ENCODE measurements at places on chromosomes 3 and 15.

- DNase-seq = no peak
Measured at GRCh38 chr3:16332904-16333426, 68.0 kb downstream of the OXNAD1 start.

GRCh38 chr3:149886957-149887356, 73.9 kb downstream of the RNF13 start:
- DNase-seq = no peak

DNA sequence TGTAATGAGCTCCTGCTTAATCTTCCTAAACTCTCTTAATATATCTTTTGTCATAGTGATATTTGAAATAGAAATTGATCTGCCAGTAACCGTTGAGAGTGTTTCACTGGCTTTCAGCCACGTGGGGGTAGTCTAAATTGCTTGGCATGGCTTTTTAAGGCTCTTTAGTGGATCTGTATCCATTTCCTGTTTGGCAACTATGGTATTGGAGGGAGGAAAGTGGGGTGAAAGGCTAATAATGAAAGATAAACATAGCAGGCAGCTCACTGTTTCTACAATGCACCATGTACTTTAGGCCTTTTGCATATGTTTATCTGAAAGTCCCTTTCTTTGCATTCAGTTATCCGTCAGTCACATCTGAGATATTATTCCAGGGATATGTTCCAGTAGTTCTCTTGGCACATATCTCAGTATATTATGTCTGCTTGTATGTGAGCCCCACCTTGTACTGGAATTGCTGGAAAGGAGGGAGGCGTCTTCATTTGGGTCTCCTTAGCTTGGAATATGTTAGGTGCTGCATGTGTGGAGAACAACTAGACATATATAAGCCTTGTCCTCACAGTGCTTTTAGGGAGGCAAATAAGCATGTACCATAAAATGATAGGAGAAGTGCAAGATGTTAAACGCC, 10.8 kb downstream of the TOPAZ1 start:
- DNase-seq = no peak

- no peak for DNase-seq
Measured at GRCh38 chr3:61015859-61016258, 235.4 kb downstream of the FHIT start.

DNA sequence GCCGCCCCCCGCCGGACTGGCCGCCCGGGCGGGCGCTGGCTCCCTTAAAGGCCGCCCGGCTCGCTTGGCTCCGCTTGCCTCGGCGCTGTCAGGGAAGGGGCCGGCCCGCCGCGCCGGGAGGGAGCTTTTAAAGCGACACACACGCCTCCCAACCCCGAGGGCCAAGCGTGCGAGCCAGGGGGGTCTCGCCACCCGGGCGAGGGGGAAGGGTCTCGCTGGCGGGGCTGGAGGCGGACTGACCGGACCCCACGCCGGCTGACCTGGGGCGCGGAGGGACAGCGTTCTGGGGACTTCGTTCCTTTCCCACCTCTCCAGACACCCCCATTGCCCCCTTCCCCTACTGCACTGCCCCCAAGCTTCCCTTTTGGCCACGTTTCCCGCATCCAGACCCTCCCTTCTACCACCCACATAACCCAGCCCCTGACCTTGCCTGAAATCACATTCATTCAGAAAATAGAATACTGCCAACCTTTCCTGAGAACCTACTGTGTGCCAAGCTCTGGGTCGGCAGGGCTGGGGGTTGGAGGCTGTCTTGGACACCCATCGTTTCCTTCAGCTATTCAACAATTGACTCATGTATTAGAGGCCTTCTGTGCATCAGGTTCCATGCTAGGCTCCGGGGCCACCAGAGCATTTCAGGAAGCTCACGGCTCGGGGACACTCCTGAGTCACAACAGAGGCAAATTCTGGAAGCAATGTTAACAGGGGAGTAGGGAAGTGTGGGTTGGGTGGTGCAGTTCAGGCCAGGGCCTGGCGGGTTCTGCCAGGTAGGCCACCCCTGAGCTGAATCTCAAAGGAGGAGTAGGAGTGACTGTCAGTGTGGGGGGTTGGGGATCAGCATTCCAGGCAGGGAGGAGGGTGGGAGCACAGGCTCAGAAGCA, at the start of gene INSYN1:
Gene INSYN1, minus strand, starts transcription at position 102 of the 881 bp plus-strand sequence. CDS start 2,221 bp downstream, outside the sequence.
- no peak for DNase-seq

GRCh38 chr15:44130778-44131177, 64.3 kb downstream of the FRMD5 start:
- DNase-seq = no peak

DNA sequence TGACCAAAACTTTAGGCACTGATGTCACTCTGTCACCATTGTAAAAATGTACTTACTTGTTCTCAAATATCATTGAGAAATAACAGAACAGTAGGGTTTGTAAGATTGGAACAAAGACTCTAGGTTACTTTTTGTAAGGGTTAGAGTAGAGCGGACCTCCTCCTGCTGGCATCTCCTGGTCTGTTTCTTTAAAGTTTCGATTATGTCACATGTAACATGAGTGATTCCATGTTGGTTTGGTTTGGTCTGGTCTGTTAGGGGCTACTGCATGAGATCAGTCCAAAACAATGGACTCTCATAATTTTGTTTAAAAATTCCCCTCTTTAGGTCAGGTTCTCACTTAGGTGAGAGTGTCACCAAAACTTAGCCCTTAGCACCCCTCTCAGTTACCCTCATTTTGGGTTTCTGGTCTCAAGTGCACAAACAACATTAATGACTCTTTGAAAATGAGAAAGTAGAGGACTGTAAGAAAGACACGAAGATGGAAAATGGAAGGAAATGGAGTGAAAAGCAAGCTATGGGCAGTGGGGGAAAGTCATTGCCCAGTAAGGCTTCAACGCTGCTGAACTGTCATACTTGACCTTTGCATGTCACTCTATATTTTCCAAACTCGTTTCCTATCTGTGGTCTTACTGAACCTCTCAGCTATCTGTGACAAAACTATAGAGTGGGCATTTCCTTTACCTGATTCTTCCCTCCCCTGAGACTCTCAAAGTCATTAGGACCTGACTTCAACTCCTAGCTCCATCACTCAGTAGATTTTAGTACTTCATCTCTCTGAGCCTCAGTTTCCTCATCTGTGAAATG, 52.7 kb downstream of the LDHAL6B start:
- no peak for DNase-seq

- no peak for DNase-seq
Measured at GRCh38 chr3:66490214-66490613, 10.6 kb downstream of the LRIG1 start.

DNA sequence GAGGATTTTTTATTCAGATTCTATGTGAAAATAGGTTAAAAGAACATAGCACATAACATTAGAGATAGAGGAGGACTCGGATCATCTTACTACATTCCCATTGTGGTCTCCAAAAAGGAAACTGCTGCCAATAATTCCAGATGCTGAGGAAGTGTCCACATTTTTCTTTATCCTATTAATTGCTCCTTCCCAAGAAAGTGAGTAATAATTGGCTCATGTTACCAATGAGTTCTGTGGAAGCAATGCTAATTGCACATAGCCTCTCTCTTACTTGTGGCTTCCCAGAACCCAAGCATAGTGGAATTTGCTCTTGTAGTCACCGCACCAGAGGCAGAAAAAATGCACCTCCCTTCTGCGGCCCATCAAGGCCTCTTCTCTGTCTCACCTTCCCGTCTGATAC, 208.4 kb downstream of the PLOD2 start:
- DNase-seq = no peak

DNA sequence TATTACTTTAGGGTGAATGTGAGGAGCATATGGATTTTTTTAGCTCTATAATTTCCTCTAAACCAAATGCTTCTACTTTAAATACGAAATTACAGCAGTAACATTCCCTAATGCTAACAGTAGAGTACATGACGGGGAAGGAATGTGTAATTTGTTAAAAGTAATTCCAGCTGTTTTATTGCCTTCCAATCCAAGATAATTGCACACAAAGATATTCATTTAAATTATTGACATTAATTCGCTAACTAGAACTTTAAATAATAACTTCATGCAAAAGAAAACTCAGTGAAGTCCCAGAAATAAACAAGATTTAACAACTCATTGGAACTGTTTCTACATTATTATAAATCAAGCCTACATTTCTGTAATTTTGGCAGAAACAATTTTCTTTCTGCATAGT, 261.4 kb upstream of the CFAP20DC start:
- DNase-seq = no peak

GRCh38 chr3:183211352-183211751, 41.7 kb upstream of the B3GNT5 start:
- DNase-seq = no peak

- no peak for DNase-seq
Measured at GRCh38 chr15:31172606-31173005, 71.1 kb upstream of the TRPM1 start.

GRCh38 chr3:189368384-189368783, 196.6 kb downstream of the TPRG1 start:
- no peak for DNase-seq

DNA sequence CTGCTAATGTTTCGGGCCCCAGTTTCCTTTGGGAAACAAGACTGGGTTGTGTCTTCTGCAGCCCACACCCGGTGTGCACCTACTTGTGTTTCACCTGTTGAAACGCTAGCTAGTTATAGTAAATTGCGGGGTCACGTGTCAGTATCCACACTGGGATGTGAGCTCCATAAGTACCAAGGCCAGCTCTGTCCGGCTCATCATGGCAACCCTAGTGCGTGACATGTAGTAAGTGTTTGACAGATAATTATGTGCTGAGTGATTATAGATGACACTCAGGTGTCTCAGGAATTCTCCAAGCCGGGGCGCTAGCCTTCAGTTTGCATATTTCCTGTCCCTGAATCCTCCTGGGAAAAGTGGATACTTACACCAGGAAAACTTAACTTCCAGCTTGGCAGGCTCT, 12.8 kb downstream of the APOD start:
- DNase-seq = no peak

- peak; percentile 41 for DNase-seq
Measured at GRCh38 chr15:52559575-52559974, 9.3 kb downstream of the ARPP19 start.

- DNase-seq = no peak
Measured at GRCh38 chr3:14391033-14391432, 11.4 kb upstream of the SLC6A6 start.

- no peak for DNase-seq
Measured at GRCh38 chr3:105933871-105934270, 65.1 kb upstream of the CBLB start.

DNA sequence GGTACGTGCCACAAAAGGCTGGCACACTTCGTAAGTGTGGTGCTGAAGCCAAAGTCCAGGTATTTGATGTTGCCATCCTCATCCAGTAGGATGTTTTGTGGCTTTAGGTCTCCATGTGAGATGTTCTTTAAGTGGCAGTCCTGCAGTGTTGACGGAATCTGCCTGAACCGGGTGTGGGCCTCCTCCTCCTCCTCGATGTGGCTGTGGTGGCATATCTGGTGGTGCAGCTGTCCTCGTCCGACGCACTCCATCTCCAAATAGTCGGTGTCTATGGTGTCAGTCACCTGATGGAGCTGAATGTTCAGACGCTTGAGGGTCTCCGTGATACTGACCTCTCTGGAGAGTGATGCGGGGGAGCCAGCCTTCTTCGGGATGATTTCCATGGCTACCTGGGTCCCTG, 30.5 kb upstream of the ACAD9 start:
- no peak for DNase-seq

DNA sequence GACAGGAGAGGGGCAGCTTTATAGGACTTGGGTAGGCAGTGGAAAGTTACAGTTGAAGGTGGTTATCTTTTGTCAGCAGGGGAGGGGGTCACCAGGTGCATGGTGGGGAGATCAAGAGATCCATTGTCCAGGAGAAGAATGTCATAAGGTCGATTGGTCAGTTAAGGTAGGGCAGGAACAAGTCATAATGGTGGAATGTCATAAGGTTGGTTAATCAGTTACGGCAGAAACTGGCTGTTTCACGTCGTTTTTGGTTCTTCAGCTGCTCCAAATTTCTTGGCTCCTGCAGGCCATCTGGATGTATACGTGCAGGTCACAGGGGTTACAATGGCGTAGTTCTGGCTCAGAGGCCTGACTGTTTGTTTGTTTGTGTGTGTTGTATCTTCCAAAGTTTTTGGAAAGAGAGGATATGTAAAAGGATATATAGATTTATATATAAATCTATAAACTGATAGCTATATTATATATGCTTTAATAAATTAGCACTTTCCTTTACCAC, 565.1 kb downstream of the ZNF385D start:
- DNase-seq = no peak

DNA sequence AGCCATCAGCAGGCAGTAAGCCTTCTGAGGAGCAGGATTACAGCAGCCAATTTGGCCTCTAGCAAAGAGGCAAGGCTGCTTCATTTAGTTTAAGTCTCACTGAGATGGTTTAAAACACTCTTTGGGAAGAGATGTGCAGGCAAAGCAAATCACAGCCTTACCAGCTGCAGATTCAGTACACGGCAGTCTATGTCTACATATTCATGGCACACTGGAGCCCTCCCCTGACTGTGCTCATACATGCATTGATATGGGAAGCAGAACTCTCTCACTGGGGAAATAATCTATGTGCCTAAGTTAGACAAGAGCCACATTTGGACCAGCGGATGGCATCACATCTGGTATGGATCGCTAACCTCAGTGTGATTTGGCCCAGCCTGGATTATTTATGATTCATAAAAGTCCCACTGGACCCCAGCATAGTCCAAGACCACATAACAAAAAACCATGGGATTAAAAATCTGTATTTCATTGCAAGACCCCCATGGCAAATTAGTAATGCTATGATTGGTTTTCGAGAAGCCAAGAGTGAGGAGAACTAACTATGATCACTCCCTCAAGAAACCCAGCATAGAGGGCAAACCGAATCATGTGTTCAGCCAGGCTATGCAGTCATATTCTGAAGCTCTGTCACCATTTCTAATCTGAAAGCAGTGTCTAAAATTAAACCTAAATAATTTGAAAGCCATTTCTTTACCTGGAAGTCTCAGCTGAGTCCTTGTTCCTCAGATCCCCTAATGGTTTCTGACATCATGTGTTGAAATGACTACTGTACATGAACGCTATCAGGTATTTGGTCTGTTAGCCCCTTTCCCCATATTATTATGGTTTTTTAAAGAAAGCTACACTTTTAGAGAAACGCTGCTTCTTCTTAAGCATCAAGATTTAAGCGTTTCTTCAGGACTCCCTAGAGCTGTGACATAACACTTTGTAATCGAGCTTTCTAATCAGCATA, 1.2 kb downstream of the PRICKLE2 start:
- DNase-seq = no peak

DNA sequence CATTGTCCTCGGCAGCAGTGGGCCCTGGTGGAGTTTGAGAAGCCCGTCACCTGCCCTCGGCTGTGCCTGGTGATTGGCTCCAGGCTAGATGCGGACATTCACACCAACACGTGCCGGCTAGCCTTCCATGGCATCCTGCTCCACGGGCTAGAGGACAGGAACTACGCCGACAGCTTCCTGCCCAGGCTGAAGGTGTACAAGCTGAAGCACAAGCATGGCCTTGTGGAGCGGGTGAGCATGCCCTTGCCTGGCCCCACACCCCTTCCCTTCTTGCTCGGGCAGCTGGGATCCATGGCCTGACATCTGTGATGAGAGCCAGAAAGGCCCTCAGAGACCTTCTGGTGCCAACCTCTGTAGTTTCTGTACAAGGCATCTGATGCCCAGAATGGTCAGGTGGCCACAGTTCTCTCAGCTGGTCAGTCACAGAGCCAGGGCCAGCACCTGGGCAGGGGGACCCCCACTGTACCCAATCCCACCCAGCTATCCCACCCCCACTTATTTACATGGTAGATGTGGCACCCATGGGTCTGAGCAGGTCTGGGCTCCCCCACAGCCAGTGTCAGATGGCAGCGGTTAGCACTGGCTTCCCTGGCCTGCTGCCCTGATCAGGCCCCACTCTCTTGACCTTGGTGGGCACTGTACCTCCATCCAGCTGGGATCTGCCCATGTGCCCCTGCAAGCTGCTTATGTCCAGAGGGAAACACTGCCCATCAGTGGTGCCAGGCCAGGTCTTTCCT, 124.9 kb downstream of the DNAJB8 start:
- no peak for DNase-seq

All from stimulated activated naive CD8-positive, alpha-beta T cell treated with anti-CD3 and anti-CD28 coated beads, Interleukin-15, Interleukin-2, amounts not matched to agents 100 U/mL and 50 U/mL, for 24 hours (primary cell).